ENCODE measurements at places on chromosomes 7 and 10.

GRCh38 chr7:41738336-41738735, 35.4 kb upstream of the INHBA start:
- DNase-seq, result no peak

- no peak for DNase-seq
Observed at GRCh38 chr7:4065190-4065589, 616.9 kb upstream of the FOXK1 start.

GRCh38 chr10:2938869-2939268, 128.5 kb upstream of the PFKP start:
- no peak for DNase-seq

- no peak for DNase-seq
Observed at GRCh38 chr10:131896403-131896802, 4.4 kb upstream of the PPP2R2D start.

DNA sequence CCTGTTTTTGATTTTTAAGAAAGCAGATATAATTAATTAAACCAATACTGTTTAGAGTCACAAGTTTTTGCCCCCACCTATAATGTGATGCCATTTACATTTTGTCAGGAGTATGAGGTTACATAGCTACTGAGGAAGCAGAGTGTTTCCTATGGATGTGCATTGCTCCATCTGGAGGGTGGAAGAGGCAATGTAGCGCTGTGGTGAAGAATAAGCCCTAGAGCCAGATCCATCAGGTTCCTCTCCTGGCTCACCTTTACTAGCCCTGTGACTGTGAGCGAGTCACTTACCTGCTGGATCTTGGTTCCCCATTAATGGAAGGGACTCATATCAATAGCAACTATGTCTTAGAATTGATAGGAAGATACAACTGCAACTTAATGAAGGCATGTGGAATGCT, 216.0 kb downstream of the GPAM start:
- DNase-seq, result no peak

DNA sequence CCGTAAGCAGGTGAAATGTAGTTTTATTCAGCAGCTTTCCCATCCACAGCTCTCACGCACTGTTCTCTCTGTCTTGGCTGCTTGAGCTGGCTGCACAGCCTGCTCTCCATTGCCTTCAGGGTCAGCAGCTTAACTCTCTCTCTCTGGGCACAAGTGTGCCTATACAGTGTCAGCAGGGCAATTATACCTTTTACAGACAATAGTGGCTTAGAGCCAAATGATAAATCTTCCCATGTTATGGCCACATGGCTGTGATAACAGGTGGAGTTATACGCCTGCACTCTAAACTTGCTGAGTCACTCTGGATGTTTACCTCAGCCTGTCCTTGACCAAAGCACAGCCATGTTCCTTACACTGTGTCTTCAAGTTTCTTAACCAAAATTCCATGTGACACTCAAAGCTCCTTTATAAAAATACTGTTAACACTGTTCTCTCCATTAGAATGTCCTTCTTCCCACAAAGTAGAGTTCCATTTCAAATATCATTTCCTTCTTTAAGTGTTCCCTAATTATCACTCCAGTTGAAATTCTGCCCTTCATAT, 6.1 kb downstream of the RNF133 start:
- no peak for DNase-seq

DNA sequence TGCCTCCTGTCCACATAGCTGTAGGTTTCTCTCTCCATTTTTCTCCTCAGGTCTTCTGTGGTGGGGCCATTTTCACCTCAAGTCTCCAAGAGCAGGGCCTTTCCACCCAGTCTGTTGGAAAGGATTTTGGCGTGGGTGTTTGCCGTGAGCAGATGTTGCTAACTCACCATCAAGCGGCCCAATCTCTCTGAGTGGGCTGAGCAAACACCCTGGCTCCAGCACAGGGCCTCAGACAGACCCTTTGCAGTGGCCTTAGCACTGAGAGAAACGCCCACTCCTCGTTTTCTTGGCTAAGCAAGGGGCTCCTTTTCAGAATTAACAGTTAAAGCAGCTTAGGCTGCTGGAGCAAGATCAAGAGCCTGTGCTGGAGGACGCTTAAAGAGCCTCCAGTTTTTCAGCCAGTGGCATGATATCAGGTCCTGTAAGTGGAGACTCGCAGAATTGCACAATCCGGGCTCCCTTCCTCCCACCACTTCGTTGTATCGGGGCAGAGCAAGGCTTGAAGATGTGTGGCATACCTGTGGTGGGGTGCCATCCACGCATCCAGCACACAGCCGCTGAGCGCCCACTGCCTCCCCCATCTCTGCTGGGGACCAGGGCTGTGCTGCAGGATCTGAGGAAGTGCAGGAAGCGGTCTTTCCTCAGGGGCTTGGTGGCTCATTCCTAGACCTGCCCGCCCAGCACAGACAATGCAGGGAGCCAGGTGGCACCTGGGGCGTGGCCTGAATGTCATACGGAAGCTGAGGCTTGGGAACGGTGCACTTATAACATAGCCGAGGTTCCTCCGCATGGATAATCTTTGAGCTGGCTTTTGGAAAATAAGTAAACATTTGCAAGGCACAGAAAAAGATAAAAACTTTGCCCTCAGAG, 142.7 kb downstream of the ADARB2 start:
- DNase-seq, result no peak

Measured in head of caudate nucleus (tissue), 42 donors.